ENCODE measurements at places on chromosomes 7 and 10. TPM values are rescaled to one million over a fixed set of nuclear protein-coding genes. Genes with fewer than 3 reads are reported as not detected.

- peak; percentile 54 for DNase-seq
Measured at GRCh38 chr10:112471878-112472487, 25.0 kb downstream of the VTI1A start.

DNA sequence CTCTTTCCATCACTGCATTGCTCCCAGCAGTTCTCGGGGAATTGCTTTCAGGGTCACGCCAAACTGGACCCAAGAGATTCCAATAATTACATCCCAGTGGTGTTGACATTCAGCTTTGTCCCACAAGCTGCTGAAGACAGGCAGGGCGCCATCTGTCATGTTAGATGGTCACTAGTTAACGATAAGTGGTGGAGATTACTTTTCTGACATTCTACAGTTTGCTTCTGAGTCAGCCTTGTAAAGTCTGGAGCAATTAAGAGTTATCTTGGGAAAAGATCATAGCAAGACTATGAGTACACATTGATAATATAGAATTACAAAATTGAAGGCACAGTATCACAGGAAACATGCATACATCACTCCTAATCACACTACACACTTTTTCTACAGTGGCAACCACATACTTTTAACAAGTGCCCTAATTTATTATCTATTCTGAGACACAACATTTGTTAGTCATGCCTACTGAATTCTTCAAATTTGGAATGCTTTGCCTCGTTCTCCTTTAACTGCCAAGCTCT, 41.9 kb downstream of the SEMA3C start:
- peak; percentile 16 for DNase-seq

DNA sequence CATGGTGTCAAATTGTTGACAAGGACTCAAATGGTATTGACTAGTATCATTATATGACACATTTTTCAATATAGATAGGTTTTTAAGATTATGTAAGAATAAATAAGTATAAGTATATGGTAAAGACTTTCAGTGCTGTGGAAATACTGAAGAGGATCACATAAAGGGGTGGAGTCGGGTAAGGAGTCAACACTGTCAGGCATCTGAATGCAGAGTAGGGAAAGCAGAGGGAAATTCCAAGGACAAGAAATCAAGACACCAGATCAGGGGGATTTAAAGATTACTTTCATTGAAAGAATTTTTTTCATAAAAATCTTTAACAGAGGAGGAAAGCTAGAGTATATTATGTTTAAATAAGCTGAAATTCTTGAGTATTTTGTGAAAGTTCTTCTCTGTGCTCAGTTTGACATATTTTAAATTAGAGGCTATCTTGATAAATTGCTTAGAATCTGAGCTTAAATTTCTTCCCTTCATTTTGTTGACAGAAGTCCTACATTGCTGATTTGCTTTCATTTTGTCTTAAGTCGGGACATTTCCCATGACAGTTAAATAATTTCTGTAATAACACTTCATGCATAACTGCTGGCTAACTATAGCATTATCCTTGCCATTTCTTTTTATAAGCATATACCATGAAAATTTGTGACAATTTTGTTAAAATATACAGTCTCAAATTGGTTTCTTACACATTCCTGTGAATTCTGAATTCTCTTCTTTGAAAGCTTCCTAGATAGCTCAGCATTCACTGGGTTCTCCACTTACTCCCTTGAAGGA, 244.3 kb downstream of the PRKG1 start:
- no peak for DNase-seq

DNA sequence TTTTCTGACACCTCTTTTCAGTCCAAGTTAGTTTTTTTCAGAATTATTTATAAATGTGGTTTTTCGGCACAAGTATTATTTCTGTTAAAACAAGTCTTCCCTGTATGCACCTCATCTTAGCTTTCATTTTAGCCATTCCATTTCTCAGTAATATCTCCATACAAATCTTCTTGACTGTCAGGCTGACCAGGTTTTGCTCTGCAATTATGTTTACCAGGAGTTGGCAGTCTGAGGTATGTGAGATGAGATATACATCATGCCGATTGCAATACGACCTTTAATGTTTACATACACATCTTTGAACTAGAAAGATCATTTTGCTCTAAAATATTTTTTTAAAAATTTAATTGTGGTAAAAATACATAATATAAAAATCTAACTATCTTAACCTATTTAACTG, 209.8 kb downstream of the GPR158 start:
- DNase-seq: no peak

- no peak for DNase-seq
Measured at GRCh38 chr7:84617265-84618030, 422.9 kb upstream of the SEMA3A start.

DNA sequence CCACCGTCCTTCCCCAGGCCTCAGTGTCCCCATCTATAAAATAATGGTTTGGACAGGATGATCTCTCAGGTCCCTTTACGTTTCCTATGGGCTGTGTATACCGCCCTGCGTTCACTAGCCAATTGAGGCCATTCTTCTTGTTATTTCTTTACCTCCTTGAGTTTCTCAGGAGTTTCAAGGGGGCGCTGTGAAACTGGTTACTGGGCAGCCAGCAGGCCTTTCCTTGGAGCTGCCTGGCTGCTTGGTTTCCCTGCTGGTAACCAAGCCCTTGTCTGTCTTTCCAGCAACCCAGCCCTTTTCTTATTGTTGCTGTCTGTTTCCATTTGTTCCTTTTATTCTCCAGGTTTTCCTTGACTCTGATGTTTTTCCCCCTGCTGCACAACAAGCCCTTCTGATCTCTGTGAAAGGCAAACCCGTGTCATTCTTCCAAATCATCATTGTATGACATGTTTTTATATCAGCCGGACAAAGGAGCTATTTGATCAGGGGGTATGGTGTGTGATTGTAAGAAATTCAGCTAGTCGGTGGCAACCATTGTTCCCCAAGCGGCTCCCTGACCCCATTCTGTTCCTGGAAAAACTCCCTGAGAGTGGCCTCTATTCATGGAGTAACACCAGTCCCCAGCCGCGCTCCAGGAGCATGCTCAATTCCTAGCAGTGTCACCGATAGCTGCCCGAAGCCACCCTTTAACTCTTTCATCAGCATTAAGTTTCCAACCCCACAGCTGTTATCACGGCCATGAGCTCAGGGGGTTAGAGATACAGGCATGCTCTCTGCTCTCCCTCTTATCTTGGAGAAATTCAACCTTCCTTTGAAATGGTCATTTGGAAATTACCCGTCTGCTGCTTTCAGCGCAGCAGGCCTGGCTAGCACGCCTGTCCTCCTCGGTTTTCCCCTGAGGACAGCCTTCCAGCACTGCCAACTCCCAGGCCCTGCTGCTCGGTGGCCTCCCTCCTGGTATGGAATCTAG, 26.6 kb downstream of the FGF8 start:
- no peak for DNase-seq

DNA sequence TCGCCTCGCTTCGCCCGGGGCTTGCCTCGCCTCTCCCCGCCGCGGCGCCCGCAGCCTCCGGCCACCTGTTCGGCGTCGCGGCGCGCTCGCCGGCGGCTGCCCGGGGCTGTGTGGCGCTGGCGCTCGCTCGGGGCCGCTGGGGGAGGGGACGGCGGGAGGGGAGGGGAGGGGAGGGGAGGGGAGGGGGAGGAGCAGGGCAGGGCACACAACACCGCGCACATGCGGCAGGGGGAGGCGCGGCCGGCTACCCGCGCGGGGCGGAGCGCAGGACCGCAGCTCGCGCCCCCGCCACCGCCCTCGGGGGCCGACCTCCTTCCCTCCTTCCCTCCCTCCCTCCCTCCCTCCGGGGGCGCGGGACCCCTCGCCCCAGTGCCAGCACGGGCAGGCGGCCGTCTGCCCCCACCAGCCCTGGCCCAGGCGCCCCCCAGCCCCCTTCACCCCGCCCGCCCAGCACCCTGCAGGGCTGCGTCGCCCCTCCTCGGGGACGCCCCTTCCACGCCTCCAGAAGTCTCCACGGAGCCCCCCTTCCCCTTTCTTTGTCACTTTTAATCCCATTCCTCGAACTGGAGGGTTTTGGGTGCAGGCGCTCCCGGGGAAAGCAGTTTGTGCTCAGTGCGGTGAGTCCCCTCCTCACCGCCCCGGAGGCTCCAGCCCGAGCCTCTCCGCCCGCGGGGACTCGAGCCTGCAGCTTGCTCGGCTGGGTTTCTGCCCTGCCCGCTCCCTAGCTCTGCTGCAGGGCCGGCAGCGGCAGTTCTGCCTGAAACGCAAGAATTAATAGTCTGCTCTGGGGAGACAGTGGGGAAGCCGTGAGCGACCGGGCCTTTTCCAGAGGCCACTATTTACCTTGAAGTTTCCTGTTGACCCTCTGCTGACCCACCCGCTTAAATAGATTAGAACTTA, at the start of gene PARD3:
PARD3 (minus strand) TSS at position 112 of the 900 bp plus-strand sequence. CDS start 301 bp downstream, outside the sequence.
- DNase-seq: peak; percentile 48

DNA sequence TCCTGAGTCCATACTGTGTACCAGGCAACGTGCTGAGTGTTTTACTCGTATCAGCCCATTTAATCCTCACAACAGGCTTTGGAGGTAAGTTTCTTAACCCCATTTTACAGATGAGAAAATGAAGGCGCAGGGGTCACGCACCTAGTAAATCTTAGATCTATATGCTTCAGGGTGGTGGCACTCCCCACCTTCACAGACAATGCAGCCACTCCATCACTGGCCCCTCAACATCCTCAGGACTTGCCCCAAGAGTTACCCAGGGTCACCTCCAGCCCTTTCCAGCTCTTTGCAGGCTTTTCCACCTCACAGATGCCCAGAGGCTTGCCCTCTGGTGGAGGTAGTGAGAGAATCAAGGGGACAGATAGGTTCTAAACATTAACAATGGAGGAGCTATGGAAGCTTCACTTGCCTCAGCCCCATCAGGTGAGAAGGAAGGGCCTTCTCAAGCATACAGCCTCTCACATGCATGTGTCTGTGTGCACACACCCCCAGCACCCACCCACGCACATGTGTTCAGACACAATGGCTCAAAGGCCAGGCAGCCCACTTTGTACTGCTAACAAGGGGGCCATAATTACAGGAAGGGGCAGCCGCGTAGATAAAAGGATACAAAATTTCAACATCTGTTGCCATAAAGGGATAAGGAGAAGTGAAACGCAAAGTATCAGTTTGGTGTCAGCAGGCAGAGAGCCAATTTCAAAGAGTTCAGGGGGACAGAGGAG, 29.1 kb downstream of the DPCD start:
- no peak for DNase-seq

DNA sequence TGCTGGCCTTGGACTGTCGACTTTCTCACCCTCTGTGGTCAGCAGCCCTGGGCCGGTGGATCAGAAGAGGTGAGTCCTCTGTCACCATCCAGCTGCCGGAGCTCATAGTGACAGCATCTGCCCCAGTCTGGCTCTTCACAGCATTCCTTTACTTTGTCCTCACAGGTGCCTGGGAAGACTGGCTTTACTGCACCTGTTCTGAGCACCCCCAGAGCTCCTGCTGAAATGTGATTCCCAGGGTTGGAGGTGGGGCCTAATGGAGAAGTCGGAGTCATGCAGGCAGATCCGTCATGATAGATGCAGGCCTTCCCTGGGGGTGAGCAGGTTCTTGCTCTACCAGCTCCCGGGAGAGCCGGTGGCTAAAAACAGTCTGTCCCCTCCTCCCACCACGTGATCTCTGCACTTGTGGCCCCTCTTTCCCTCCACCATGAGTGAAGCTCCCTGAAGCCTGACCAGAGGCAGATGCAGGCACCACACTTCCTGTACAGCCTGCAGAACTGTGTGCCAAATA, 171.5 kb downstream of the ZMYND11 start:
- no peak for DNase-seq

DNA sequence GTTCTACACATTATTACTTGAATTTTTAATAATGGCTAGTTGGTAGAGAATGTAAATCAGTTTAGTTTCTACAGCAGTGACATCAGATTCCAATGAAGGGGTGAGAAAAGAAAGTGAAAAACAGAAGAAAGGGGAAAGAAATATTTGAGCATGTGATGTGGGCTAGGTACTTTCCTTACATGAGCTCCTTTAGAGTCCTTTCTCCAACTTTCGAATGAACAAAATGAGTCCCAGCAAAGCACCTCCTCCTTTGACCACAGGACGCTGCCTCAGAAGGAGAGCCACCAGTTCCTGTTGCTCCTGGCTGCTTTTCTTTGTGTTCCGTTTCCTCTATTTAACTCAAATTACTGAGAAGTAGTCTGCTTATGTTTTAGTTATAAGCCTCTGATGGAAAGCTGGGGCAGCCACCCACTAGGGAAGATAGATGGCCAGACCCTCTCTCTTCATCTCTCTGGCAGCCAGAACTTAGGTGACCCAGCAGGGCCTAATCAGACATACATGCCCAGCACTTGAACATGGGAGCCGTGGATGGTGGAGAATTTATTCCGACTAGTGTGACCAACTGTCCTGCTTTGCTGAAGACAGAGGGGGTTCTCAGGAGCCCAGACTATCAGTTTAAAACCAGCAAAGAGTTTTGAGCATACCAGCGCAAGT, 82.4 kb upstream of the NME8 start:
- no peak for DNase-seq

DNA sequence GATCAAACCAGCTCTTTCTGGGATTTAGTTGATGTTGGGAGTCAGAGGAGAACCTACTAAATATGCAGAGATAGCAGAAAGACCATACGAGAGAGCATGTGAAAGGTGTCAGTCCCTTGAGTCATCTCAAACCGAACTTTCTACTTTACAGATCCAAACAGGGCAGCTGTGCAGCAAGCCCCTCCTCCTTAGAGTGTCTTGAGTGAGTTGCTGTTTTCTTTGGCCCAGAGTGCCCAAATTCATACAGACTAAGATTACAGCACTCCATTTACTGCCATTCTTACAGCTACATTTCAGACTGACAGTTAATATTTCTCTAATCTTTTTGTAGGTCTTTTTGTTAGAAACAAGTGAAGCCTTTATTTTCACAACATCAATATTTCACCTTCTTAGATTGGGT, 53.4 kb downstream of the NRCAM start:
- DNase-seq: peak; percentile 43

DNA sequence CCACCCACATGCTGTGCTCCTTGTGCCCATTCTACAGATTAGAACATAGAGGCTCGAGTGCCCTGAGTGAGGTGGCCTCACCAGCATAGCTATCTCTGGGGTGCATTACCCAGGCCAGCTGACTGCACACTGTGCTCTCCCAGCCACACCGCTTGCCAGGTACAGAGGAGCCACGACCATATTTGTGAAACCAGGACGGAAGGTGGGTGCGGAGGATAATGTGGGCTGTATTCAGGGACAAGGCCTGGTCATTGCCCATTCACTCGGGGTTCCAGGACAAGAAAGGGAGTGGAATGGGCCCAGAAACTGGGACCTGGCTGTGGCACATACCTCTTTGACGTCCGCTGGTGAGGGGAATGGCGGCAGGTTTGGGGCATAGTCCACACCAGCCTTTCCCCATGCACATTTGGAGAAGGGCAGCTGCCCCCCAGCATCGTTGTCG, 236.0 kb downstream of the TNS3 start:
- DNase-seq: no peak

GRCh38 chr7:35036361-35037171, 719 bp downstream of the DPY19L1 start:
- peak; percentile 42 for DNase-seq

GRCh38 chr10:96789571-96790108, 42.5 kb upstream of the LCOR start:
- DNase-seq: no peak

The DNA2 gene
- total RNA-seq: 12.2 TPM

The ATP6V0A4 gene
- 0.47 TPM for total RNA-seq

The HKDC1 gene
- total RNA-seq: 0.30 TPM

The MYOZ1 gene
- total RNA-seq: not detected

The SUFU gene
- 9.7 TPM for total RNA-seq

The FAM24A gene
- total RNA-seq: not detected

The ARHGEF35 gene
- not detected for total RNA-seq

The TBXAS1 gene
- total RNA-seq: 13.5 TPM

The BLOC1S2 gene
- total RNA-seq: 70.4 TPM

The FAS gene
- total RNA-seq: 29.9 TPM

All from HT1080 (cell line).